ENCODE measurements at places on chromosomes 1 and 21. TPM values are rescaled to one million over a fixed set of nuclear protein-coding genes. Genes with fewer than 3 reads are reported as not detected.

GRCh38 chr1:206702803-206703202 is 18.1 kb downstream of the MAPKAPK2 start:
- no peak for DNase-seq

DNA sequence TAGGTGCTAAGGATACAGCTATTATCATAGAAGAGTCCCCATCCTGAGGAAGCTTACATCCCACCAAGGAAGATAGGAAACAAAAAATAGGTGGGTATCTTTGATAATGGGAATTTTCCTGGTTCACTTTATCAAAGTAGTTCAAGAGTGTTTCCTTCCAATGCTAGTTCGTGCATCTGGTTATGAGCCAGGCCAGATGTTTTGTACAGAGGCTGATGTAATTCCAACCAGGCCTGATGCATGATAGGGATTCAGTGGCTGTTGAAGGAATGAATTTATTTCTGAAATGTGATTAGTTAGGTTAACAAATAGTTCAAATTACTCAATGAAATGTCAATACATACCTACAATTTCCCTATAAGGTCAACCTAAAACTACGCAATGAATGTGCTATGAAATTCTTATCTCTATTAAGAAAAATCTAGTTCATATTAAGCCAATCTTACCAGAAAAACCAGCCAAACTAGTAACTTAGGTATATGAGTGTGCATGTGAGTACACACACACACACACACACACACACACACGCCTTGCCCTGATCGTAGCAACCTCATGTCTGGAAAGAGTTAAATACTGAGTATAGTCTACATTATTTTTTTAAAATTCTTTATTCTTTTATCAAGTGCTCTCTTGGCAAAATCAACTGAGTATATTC is 9.5 kb upstream of the ZBTB18 start:
- no peak for DNase-seq

GRCh38 chr1:25529518-25530185 is 13.8 kb upstream of the LDLRAP1 start:
- DNase-seq = no peak

- no peak for DNase-seq
Measured at GRCh38 chr1:64759968-64760367, 15.1 kb downstream of the RAVER2 start.

GRCh38 chr1:116580446-116581322 is 9.9 kb upstream of the CD58 start:
- DNase-seq = no peak

- DNase-seq = no peak
Measured at GRCh38 chr1:164928232-164928812, 369.3 kb downstream of the PBX1 start.

GRCh38 chr1:3461238-3461933 is 6.9 kb downstream of the ARHGEF16 start:
- peak; percentile 34 for DNase-seq

DNA sequence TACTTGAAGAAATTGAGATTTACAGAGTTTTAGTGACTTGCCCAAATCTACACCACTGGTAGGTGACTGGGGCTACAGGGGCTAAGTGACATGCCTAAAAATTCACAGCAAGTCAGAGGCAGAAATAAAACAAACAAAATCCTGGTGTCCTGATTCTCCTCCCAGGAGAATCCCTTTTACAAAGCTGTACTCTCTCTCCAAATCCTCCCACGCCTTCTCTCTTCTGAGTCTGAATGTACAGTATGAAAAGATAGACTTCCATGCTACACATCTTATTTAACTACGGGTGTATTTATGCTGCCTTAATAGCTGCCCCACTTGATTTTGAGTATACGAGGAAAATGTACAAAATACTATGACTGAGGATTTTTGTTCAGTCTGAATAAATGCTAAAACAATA is 65.4 kb downstream of the SGIP1 start:
- DNase-seq = no peak

GRCh38 chr1:151326619-151327222 is 495 bp downstream of the PI4KB start:
- DNase-seq = peak; percentile 74

- DNase-seq = no peak
Measured at GRCh38 chr21:31778546-31778945, 46.6 kb upstream of the SCAF4 start.

The HSD3B2 gene
- not detected for total RNA-seq
